ENCODE measurements at places on chromosomes 16 and 17.

GRCh38 chr17:72376526-72377345 lies 255.9 kb downstream of the SOX9 start:
- no peak for DNase-seq

DNA sequence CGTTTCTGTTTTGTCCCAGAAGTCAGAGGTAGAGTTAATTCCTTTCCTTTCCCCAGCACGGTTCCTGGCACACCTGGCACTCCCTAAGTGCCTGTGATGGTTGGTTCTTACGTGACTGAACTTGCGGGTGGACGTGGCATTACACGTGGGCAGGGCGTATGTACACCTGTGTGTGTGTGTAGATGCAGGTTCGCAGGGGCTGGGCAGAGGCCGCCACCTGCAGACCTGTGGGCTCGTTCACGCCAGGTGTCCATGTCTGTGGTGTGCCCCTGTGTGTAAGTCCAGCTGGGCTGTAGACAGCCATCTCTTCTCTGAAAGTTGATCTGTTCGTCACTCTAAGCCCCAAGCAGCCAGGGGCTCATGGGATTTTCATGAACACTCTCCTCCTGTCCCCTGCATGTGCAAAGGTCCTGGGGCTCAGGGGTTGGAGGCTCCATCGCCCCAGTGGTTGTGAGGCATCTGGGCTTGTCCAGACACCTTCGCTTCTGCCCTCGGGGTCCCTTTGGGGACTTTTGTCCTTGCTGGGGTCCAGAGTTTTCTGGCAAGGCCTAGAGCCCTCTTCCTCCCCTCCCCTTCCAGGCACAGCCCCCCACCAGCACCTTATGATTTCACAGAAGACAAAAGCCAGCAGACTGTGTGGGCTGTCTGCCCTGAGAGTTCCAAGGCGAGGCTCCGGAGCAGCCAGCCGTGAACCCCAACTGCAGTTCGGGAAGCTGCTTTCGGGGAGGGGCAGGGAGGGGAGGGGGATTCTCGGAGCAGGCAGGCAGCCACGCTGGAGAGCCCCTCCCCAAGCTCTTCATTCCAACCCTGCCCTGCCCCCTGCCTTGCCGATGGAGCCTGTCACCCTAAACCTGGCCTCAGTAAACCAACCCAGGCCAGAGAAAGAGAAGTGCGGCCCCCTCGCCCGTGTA lies 5.4 kb upstream of the FSCN2 start:
- DNase-seq: peak; percentile 77

DNA sequence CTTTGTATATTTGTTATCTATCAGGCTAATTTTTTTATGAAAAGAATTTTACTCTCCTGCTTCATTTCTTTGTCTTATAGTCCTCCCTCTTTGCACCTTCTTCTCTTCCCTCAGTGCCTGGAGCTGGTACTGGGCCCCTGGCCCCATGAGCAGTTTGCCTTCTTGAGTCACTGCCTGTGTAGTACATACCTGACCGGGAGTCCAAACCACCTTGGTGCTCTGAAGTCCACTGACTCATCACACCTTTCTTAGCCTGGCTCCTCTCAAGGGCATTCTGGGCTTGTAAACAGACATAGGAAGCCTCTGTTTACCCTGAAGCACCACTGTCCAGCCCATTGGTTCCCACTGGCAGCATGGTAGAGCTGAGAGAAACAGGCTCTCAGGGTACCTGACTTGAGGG lies 11.0 kb upstream of the TACO1 start:
- no peak for DNase-seq

DNA sequence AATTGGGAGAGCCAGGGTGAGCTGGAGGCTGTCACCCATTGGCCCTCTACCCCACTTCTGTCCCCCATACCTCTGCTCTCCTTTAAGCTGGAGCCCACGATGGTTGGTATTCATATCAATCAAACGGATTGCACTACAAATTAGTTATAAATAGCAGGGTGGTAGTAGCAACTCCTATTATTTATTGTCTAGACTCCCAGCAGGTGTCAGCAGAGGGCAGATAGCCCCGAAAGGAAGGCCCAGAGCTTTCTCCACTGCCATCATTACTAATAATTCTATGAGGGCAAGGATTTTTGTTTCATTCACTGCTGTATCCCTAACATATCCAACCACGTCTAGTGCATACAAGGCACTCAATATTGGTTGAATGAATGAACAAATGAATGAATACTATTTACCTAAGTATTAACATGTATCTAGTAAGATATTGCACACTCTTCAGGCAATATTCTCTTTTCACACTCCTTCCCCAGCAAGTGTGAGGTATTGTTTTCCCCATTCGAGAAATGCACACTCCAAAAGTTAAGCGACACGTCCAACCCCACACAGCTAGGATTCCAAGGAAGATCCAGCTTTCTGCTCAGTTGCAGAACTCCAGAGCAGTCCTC lies 6.3 kb downstream of the C17orf50 start:
- DNase-seq: no peak

GRCh38 chr16:11681976-11682654 lies 13.9 kb downstream of the SNN start:
- DNase-seq: no peak

DNA sequence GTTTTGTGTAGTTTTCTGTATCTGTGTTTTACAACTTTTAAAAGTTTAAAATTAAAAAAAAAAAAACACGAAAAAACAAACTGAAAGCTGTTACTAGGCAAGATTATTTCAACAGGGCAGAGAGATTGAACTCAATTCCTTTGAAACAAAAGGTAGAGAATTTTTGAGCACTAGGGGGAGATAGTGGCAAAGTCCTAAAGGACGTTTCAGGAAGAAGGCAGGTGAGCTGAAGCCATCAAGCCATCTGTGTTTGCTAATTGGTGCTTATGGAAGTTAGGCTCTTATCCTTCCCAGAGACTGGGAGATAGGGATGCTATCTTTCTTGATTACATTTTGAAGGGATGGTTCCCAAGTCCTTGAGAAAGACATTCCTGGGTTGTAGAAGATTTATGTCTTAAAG lies 70.6 kb upstream of the CLEC3A start:
- peak; percentile 54 for DNase-seq

- DNase-seq: peak; percentile 42
Observed at GRCh38 chr17:7997186-7997585, 5.2 kb upstream of the GUCY2D start.

DNA sequence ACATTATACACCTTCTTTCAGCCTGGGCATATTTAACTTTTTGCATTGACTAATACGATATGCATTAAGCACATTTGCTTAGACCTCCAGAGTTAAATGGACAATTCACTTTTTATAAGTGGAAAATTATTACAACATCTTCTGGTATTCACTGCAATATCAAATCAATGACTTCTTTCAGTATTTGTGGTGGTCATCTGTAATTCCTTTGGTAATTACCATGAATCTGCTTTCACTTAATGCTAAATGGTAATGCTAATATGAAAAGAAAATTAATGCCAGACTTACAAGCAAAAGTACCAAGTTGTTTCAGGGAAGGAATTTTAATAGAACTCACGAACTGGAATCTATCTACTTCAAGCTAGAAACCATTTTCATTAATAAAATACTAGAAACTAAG lies 6.4 kb downstream of the GPATCH8 start:
- no peak for DNase-seq

DNA sequence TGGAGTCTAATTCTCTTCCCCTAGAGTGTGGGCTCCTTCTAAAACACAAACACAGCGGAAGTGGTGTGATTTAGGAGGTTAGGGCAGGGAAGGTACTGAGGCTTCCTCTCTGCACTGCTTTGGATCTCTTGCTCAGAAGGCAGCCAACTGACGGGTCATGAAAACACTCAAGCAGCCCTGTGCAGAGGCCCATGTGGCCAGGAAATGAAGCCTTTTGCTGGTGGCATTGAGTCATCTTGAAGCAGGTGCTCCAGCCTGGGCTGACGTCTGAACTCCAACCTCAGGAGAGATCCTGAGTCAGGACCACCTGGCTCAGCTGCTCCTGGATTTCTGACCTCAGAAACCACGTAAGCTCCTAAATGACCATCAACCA lies 72.9 kb downstream of the MRM1 start:
- no peak for DNase-seq

GRCh38 chr17:43766413-43767052 lies 7.9 kb upstream of the SOST start:
- DNase-seq: peak; percentile 67

DNA sequence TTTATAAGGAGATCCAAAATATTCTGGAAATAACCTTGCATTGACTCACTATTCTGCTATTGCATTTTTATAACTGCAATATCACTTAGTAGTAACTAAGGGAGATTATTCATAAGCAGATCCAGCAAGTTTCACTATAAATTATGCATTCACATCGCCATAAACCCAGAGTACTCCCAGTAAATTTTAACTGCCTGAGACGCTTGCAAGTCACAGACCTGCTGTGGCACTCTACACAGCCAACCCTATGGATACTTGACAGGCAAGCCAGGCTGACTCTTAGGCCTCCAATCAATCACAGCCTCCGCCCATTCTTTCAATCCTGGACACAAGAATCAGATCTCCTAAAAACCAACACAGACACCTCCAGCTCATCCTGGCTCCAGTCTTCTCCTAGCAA lies 28.2 kb downstream of the USP31 start:
- DNase-seq: peak; percentile 49

DNA sequence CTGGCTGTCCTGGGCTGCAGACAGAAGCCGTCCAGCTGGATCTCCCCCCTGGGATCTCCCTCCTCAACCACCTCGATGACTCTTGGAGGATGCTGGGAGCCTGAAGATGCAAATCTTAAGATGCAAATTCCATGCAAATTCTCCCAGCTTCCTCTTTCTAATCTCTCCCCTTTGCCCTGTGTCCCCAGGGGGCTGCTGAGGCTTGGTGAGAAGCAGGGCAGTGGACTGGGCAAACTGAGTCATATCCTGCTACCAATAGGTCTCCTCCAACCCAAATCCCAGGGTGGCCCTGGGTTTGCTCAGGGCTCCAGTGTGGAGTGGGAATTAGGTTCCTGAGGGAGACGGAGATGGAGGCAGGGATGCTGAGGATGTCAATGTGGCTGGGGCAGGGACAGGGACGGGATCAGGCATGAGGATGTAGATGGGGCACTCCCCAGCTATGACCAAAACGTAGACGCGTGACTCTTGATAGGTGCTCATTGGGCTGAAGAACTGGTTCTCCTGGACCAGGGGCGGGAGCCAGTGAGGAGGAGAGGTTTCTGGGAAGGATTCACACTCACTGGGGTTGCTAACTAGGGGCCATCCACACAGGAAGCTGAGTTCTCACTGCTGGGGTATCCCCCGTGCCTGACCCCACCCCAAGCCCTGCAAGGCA lies 3.6 kb upstream of the ALOX12B start:
- DNase-seq: no peak

GRCh38 chr16:21300309-21301167 lies 22.4 kb upstream of the CRYM start:
- peak; percentile 94 for DNase-seq

GRCh38 chr17:29073520-29073919 lies 30.6 kb downstream of the PIPOX start:
- DNase-seq: no peak

Measured in ELF-1 (cell line).